ENCODE measurements at places on chromosomes 7 and 10.
A peak's percentile ranks its signal among the peaks of the same experiment; 100 is the strongest.

- DNase-seq, result no peak
Measured at GRCh38 chr7:43456200-43456599, 126.7 kb upstream of the STK17A start.

DNA sequence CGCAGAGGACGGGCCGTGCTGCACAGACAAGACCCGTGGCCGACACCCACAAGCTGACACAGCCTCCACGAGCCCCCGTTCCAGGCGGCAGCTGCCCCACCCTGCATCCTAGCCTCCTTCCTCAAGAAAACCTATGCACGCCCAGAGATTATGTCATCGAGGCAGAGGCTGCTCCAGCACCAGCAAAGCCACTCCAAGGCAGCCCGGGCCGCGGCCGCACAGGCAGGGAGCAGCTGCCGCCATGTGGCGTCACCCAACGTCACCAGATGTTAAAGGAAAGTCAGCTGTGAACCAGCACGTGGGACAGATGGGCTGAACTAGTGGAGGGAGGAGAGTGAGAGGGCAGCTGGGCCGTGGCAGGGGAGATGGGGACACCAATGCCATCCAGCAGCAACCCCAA lies 59.8 kb downstream of the STK32C start:
- DNase-seq, result no peak

- no peak for DNase-seq
Measured at GRCh38 chr7:120108376-120108775, 164.6 kb upstream of the KCND2 start.

DNA sequence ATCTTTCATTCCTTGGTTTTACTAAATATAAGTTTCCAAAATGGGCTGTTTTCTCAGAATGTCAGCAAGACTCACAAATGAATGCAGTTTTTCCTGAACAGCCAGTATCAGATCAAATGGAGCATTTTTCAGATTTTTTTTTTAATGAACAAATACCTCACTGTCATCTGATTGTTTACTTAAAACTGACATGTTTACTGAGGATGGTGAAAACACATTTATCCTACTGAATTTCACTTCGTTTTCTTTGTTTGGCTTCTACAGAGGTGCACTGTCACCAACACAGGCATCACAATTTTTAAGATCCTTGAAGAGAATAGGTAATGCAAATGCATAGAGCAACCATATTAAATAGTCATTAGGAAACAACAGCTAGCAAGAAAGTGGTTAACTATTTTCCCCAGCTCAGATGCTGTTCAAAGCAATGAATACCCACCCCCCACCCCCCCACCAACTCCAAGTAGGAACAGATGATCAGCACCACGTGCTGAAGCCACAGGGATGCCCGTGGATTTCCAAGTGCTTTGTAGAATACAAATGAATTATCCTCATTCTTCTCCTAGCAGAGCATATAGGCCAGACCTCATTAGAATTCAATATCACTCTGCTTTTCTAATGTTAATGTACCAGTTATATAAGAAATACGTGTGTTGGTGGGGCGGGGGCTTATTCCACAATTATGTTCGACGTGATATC lies 205.9 kb downstream of the SKAP2 start:
- DNase-seq, result peak; percentile 38

DNA sequence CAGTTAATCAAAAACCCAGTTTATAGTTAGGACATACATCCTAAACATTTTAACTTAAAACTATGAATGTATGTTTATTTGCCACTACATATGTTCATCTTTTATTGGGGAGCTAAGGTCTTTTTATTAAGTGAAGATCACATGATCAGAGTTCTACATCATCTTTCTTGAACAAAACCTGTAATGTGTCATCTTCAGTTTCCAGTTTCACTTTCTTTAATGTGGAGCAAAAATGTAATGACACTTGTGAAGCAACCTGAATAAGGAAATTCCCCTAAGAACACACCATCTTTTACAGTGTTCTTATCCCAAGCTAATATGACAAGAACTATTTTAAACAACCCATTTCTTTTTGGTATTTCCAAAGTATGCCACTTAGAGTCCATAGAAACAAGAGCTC lies 166.7 kb upstream of the BET1 start:
- no peak for DNase-seq

DNA sequence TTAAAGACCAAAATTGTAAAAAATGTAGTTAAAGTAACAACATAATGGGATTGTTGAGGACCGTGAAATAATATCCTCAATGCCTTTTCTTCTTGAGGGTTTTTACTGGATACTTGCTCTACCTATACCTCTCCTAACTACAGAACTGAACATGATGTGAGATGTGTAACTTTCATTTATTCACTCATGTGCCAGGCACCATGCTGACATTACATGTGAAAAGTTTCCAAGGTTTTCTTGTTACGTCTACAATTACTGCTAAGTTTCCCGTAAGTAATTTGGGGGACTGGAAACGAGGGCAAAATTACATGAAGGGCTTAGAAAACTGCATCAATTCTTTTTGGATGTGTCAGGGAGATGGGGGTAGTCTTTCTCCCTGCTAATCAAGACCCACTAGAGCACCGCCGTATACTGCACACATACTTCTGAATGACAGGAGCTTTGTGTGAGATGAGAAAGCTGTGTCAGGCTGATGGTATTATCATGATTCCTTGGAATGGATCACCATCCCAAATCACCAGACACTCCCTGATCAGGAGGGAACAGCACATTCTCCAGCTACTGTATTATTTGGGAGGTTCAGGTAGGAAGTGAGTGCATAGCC lies 41.8 kb downstream of the PTPRZ1 start:
- DNase-seq, result no peak

GRCh38 chr7:38743899-38744298 lies 112.7 kb upstream of the AMPH start:
- no peak for DNase-seq

GRCh38 chr7:143452495-143452894 lies 9.2 kb downstream of the TAS2R60 start:
- no peak for DNase-seq

GRCh38 chr10:71736570-71736952 lies 17.0 kb upstream of the C10orf105 start:
- no peak for DNase-seq

GRCh38 chr10:110252151-110252550 lies 44.7 kb downstream of the MXI1 start:
- no peak for DNase-seq

- no peak for DNase-seq
Measured at GRCh38 chr7:91355695-91356435, 91.6 kb downstream of the FZD1 start.

DNA sequence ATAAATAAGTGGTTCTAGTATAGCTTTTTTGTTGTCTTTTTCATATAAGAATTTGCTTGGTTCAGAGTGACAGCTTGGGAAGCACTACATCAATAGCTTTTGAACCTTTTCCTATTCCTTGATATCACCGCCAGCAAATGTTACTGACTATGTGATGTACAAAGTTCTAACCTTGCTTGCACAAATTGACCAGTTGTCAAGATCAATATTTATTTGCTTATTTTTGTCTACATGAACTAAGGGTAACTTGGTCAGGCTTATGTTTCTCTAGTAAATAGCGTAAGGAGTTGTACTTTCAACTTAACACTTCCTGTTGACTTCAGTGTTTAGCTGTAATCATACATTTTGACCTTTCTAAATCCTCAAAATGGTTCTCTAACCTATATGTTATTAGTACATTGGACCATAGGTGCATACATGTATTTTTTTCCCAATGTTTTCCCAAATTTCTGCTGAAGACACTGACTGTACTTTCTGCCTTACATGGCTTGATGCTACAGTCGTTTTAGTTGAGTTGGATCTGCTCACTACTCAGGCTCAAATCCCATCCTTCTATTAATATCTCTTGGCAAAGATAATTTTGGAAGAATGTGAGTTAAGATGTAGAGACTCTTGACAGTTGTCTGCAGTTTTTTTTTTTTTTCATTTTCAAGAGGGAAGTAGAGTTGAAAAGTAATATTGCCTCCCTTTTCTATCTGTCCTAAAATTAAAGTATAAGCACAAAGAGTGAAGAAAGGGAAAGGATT lies 239.1 kb upstream of the KAT6B start:
- DNase-seq, result no peak

GRCh38 chr7:45230083-45230482 lies 72.5 kb downstream of the RAMP3 start:
- DNase-seq, result no peak

DNA sequence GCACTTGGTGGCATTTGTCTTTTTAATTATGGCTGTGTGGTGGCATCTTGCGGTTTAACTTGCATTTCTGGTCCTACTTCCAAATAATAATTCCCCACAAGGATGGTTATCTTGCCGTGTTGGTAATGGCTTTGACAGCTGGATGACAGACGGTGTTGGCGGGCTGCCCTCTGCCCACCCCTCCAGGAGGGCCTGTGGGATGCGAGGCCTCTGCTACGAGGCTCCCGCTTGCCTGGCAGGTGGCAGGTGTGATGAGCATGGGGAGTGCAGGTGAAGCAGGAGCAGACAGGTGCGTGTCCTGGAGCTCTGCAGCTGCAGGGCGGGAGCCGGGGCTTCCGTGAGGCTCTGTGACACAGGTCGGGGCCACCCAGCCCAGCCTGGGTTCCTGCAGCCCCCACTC lies 11.8 kb downstream of the INPP5A start:
- no peak for DNase-seq

- DNase-seq, result no peak
Measured at GRCh38 chr7:31074120-31074383, 21.9 kb downstream of the ADCYAP1R1 start.

GRCh38 chr7:28785041-28785995 lies 172.8 kb downstream of the TRIL start:
- no peak for DNase-seq

DNA sequence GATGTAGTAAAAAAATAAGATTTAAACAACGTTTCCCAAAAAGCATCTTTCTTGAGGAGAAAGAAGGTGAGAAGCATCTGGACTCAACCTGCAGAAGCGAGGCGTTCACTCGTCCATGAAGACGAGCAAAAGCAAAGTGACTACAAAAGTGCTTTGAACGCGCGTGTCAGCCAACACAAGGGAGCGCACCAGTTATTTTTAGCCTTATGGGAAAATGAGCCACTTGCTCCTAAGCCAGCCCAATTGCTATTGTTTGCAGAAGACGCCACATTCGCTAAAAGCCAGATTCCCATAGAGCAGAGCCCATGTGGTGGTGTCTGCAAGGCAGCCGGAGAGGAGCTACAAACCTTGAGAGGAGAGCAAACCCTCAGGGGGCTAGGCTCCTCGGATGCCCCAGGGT lies 122.5 kb downstream of the FAM53B start:
- DNase-seq, result no peak

DNA sequence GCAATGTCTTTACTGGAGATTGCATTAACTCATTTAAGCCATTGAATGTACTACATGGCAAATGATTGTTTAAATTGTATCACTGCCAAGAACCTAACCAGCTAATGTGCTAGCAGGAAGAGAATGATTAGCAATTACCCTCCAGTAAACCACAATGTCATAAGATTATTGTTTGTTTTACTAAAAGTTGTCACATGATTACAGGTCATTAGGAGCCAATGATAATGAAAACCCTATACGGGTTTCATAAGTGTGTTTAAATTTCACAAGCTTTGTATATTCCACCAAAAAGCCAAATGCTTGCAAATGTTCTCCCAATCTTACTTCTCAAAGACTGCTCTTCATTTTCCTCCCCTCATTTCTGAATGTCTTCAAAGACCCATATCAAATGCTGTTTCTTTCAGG lies 76.5 kb upstream of the PPP1R3C start:
- no peak for DNase-seq

DNA sequence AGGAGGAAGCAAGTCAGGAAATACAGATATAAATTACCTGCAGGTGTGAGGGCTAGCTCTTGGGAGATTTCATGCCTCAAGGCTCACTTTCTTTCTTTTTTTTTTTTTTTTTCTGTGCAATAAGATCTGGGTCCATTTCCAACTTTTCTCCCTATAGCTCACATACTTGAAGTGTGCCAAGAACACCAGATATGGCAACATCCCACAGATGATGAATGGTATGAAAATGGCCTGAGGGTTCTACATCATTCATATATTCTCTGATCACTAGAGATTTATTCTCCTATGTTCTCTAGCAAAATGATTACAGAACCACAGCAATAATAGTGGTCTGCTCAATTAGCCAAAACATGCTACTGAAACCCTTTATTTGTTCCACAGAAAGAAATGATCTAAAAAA lies 117.2 kb downstream of the LRRTM3 start:
- DNase-seq, result no peak

GRCh38 chr7:64686493-64687184 lies 20.7 kb downstream of the ZNF107 start:
- no peak for DNase-seq

- DNase-seq, result no peak
Measured at GRCh38 chr7:105682341-105683060, 101.2 kb upstream of the EFCAB10 start.

DNA sequence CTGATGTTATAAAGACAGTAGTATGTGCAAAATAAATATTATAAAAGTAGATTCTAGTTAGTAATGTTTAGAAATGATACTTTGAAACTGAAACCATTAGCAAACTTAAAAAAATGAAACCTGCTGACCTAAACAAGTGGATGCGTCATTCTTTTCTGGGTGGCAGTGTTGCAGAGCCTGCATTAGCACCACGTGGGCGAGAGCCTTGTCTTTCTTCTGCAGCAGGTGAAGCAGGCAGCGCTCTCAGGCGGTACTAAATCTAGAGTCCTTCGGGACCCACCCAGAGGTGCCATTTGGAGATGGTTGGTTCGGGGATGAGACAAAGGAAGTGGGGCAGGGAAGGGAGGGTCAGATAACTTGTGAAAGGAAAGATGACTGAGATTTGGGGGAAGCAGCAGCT lies 759.1 kb upstream of the IGFBP3 start:
- DNase-seq, result no peak

GRCh38 chr10:121578965-121579364 lies 19.3 kb downstream of the FGFR2 start:
- no peak for DNase-seq

DNA sequence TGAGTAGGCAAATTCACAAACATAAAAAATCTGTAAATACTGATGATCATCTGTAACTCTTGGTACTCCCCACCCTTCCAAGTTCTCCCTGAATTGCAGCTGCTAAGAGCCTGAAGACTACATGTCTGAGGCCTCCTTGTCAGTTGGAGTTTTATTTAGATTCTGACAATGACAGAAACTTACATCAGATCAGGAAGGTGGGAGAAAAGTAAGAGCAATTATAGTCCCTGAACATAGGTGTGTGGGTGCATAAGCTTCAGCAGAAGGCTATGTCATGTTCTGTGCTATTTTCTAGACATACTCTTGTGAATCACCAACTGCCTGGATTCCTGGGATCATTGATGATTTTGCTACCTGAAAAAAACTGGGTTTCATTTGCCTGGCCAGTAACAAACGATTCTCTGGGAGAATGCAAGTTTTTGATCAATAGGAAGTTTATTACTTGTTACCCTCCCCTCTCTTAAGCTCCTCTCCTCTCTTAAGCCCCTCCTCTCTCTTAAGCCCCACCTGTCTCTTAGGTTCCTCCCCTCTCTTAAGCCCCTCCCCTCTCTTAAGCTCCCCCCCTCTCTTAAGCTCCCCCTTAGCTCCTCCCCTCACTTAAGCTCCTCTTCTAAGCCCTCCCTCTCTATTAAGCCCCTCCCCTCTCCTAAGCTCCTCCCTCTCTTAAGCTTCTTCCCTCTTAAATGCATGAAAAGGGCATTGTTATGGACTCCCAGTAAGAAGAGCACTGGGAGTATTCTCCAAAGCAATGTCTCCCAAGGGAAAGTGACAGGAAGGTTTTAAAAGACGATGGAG lies 1183.4 kb upstream of the AUTS2 start:
- no peak for DNase-seq

GRCh38 chr10:71077143-71077581 lies 135.2 kb upstream of the UNC5B start:
- no peak for DNase-seq

- DNase-seq, result no peak
Measured at GRCh38 chr10:35025916-35026315, 64.2 kb downstream of the CUL2 start.
